ENCODE measurements at places on chromosomes 6 and 20. TPM values are rescaled to one million over a fixed set of nuclear protein-coding genes. Genes with fewer than 3 reads are reported as not detected.

RAD21L1 gene
- total RNA-seq: not detected

PROKR2 gene
- total RNA-seq: not detected

CEP85L gene
- 87.6 TPM for total RNA-seq

GPX5 gene
- total RNA-seq: not detected

ADGB gene
- total RNA-seq: not detected

EFCAB8 gene
- 1.8 TPM for total RNA-seq

SEMG1 gene
- not detected for total RNA-seq

DUSP15 gene
- total RNA-seq: not detected

PAK5 gene
- total RNA-seq: not detected

BCAS1 gene
- 0.27 TPM for total RNA-seq

BLOC1S5 gene
- 11.7 TPM for total RNA-seq

SLC52A3 gene
- not detected for total RNA-seq

Data from T-helper 17 cell (primary cell).